Uterus (tissue), 4 donors: ENCODE measurements at places on chromosomes 6 and 20. TPM values are rescaled to one million over a fixed set of nuclear protein-coding genes. Genes with fewer than 3 reads are reported as not detected.

Gene CALHM5
- 1.8 TPM for total RNA-seq

DNA sequence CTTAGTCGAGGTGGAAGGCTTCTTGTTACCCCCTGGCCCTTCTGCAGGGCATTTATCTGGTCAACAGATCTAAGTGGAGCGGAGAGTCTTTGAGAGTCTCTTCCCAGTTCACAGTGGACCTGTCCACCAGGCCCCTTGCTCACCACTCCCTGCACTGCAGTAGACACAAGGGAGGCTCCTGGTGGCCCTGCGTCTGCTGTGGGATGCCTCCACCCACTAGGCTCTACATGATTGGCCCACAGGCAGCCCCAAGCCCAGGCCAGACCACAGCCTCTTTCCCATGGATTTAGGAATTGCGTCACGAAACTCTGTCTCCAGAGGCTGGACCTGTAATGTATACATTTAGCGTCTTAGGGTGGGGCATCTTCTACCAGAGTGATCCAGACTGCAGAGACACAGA, 28.4 kb downstream of the TBC1D7 start:
- DNase-seq = no peak
- H3K4me1 ChIP-seq = no peaks in the 10 kb centered on the region
- H3K27me3 ChIP-seq = no peaks in the 10 kb centered on the region
- H3K4me3 ChIP-seq = no peak overlapping the region
- H3K36me3 ChIP-seq = no peaks in the 10 kb centered on the region

GRCh38 chr6:107488875-107489635, 862 bp upstream of the SOBP start:
- no peaks in the 10 kb centered on the region for H3K27me3 ChIP-seq
- H3K4me3 ChIP-seq = peak overlapping the region; percentile 63
- peak; percentile 51 for DNase-seq
- no peaks in the 10 kb centered on the region for H3K36me3 ChIP-seq
- peak overlapping the region; percentile 95 for H3K27ac ChIP-seq

Gene CCN6
- not detected for total RNA-seq

- no peak for DNase-seq
- H3K27me3 ChIP-seq = no peaks in the 10 kb centered on the region
- H3K36me3 ChIP-seq = no peaks in the 10 kb centered on the region
- H3K4me3 ChIP-seq = no peak overlapping the region
- no peaks in the 10 kb centered on the region for H3K4me1 ChIP-seq
Observed at GRCh38 chr6:127844529-127844928, 56.3 kb downstream of the THEMIS start.

Gene ILRUN
- 44.7 TPM for total RNA-seq

GRCh38 chr6:15076565-15076964, 169.3 kb upstream of the JARID2 start:
- no peak overlapping the region for H3K27ac ChIP-seq
- H3K4me1 ChIP-seq = no peaks in the 10 kb centered on the region
- H3K36me3 ChIP-seq = no peaks in the 10 kb centered on the region

Gene PRL
- not detected for total RNA-seq

Gene RAET1L
- total RNA-seq = not detected
